ENCODE measurements at places on chromosomes 6 and 20.

- DNase-seq = no peak
Observed at GRCh38 chr6:68973066-68973465, 338.0 kb downstream of the ADGRB3 start.

GRCh38 chr6:34836008-34836407 lies 44.1 kb downstream of the BLTP3A start:
- DNase-seq = no peak

DNA sequence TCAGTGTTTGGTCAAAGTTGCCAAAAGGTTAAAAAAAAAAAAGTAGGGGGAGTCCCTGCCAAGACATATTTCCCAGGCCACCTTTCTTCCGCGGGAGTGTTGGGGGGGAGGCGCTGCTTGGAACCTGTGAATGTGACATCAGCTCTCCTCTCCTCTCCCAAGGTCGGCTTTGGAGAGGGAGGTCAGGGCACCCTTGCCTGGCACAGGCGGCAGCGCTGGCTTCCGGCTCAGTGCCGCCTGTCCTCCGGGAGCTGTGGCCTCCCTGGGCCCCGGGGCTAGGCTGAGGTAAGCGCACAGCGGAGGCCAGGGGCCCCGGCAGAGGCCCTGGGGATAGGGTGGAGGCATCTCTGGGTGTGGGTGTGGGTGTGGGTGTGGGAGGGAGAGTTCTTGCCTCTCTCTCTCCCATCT lies 1.9 kb upstream of the EDN1 start:
- DNase-seq = no peak

DNA sequence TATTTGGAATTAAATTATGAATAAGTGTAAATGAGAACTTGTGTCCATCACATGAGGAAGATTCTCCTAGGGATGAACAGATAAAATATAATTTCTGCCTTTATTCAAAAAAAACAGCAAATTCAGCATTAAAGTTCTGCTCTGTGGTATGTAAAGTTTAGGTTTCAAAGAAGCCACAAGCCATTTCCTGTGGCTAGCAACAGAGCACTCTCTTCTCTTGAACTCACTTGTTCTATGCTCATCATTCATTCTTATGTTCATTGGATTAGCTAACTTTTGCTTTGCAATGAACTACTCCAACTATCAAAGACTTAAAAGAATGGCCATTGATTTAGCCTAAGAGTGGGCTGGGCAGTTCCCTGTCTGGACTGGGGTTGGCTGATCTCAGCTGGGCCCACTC lies 20.8 kb upstream of the SNRPB2 start:
- no peak for DNase-seq

DNA sequence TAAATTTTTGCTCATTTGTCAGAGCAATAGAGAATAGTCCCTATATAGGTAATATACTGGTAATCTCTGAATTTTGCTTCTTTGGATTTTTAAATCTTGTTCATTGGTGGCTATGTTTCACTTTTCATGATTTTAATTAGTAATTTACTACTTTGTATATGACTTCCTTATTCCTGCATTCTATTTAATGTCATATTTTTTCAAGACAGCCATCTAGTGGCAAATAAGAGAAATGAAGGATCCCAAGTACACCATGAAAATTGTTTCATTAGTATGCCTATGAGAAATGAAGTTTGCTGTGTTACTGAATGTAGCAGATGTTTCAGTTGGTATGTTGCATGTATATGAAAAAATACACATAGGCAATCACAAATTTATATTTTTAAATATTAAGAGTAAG lies 82.4 kb downstream of the ZNF292 start:
- peak; percentile 14 for DNase-seq

- DNase-seq = no peak
Observed at GRCh38 chr6:4727217-4727616, 49.0 kb upstream of the CDYL start.

- DNase-seq = no peak
Observed at GRCh38 chr6:3804964-3805363, 44.2 kb upstream of the FAM50B start.

GRCh38 chr20:33273117-33273851 lies 9.7 kb upstream of the BPIFB1 start:
- DNase-seq = no peak

DNA sequence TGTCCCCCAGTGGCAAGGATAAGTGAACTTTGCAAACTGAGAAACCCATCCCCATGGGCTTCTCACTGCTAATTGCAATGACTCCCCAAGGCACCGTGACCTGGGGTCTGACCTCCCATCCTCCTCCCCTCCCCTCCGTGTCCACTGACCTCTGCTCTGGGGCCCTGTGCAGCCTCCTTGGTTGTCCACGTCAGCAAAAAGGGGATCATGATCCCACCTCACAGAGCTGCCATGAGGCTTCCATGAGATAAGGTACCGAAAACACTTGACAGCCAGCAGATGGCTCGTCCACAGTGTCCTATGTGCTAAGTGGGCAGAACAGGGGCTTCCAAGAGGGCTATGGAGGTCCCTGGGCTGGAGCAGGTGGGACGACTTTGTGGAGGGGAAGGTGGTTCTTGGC lies 104.5 kb downstream of the GRM4 start:
- no peak for DNase-seq

DNA sequence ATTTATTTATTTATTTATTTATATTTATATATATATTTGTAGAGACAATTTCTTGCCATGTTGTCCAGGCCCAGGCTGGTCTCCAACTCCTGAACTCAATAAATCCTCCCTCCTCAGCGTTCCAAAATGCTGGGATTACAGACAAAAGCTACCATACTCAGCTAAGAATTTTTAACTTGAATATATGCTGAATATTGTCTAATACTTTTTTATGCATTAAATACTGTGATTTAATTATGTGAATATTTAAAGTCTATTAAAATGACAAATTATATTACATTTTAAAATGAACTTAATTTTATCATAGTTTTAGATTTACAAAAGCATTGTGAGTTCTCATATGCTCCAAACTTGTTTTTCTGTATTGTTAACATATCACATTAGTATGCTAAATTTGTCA lies 1022.4 kb downstream of the GRIK2 start:
- DNase-seq = no peak

DNA sequence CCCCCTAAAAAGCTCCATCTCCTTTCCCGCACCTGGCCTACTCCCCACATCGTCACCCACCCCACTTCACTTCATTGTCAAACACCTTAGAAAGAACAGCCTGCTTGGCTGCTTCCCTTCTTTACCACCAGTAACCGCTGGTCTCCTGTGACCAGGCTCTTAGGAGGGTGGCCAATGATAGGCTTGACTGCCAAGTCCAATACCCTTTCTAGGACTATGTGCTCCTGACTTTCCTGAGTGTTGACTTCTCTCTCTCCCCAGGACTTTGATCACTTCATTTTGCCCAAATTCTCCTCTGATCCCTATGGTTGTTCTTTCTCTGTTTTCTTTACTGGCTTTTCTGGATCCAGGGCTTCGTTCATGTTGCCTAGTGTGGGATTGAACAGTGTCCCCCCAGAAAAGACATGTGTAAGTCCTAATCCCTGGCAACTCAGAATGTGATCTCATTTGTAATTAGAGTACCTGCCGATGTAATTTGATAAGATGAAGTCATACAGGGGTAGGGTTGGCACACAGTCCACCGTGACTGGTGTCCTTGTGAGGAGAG lies 254.0 kb downstream of the GMDS start:
- no peak for DNase-seq

Data from HEK293T (cell line).